Kidney (tissue), 22 donors: ENCODE measurements at places on chromosomes 12 and 14. TPM values are rescaled to one million over a fixed set of nuclear protein-coding genes. Genes with fewer than 3 reads are reported as not detected.

SERPINA12 gene
- polyA plus RNA-seq: not detected

- H3K4me3 ChIP-seq: no peak within 1 kb of the TSS
- peaks cover 30% of the 10 kb centered on the region for H3K27me3 ChIP-seq
- H3K36me3 ChIP-seq: no peaks in the 10 kb centered on the region
- peak; percentile 77 for DNase-seq
These were observed at the start of gene B4GALNT1 for GRCh38 chr12:57632958-57633840. TSS of gene B4GALNT1 (minus strand) at chr12:57633201. CDS start at chr12:57632132, 1,069 bp downstream.

DNA sequence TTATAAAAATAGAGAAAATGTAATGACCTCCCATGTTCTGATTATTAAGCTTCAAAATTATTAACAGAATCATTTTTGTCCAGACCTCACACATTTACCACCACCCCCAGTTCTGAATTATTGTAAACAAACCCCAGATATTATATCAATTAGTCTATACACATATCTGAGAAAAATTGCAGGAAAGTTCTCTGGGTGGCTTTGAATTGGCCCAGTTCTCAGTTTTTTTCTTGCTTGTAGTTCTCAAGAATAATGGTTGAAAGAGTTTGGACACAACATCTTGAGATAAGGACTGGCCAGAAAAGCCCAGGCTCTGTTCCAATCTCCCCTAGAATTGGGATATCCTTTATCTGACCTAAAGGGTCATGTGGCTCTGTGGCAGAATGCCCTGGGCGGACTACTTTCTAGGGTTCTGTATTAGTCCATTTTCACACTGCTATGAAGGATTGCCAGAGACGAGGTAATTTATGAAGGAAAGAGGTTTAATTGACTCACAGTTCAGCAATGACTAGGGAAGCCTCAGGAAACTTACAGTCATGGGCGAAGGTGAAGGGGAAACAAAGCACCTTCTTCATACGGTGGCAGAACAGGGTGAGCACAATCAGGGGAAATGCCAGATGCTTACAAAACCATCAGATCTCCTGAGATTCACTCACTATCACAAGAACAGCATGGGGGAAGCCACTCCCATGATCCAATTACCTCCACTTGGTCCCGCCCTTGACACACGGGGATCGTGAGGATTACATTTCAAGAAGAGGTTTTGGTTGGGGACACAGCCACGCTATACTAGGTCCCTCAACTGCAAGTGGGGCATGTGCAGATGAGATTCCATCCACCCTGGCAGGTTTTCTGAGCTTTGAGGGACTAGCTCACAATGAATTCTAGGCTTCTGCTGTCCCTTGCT is 1504.6 kb upstream of the FLRT2 start:
- no peak overlapping the region for H3K27ac ChIP-seq
- no peaks in the 10 kb centered on the region for H3K36me3 ChIP-seq
- H3K27me3 ChIP-seq: no peaks in the 10 kb centered on the region
- no peaks in the 10 kb centered on the region for H3K4me1 ChIP-seq

OSGEP gene
- polyA plus RNA-seq: 30.3 TPM

DNA sequence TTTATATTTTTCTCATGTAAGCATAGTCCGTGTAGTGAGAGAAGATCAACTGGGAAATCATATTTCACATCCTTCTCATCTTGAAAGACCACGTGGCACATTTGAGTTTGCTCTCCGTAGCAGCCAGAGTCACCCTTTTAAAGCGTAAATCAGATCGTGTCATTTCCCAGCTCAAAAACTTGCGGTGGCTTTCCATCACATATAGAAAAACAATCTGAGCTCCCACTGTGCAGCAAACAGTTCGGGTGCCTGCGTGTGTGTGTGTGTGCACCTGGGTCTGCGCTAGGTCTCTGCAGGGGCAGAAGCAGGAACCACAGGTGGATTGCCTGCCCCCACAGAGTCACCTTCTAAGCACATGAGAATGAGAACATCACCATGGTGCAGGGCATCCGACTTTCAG is 338.2 kb downstream of the TRHDE start:
- DNase-seq: no peak
- no peak overlapping the region for H3K27ac ChIP-seq
- H3K4me3 ChIP-seq: no peak overlapping the region
- no peaks in the 10 kb centered on the region for H3K4me1 ChIP-seq
- no peaks in the 10 kb centered on the region for H3K27me3 ChIP-seq

DNA sequence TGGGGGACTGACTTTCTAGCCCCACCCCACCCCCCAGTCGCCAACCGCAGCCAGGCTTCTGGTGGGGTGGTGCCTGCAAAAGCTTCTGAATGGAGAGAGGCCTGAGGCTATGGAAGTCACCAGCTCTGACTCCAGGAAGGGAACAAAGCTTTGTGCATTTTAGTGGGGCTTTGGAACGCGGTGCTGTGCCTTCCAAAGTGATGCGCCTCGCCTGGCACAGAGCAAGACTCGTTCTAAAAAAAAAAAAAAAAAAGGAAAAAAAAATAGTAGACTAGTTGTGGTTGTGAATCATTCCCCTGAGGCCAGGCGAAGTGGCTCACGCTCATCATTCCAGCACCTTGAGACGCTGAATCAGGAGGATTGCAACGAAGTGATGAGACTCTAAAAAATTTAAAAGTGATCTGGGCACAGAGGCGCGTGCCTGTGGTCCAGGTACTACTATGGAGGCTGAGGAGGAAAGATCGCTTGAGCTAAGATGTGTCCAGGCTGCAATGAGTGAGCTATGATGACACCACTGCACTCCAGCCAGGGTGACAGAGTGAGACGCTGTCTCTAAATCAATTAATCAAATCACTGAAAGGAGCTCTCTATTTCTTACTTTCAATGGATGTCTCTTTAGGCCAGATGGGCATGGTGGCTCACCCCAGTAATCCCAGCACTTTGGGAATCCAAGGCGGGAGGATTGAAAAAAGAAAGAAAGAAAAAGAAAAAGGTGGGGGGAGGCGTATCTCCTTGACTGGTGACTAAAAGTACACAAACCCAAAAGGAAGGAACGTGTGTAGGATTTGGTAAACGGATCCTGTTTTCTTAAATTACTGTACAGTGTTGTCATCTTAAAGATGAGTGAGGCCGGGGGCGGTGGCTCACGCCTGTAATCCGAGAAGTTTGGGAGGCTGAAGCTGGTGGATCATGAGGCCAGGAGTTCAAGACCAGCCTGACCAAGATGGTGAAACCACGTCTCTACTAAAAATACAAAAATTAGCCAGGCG is 259.6 kb upstream of the ALG10B start:
- H3K27me3 ChIP-seq: no peaks in the 10 kb centered on the region
- H3K4me1 ChIP-seq: no peaks in the 10 kb centered on the region
- H3K4me3 ChIP-seq: no peak overlapping the region
- no peak for DNase-seq

- H3K27me3 ChIP-seq: no peaks in the 10 kb centered on the region
- H3K36me3 ChIP-seq: no peaks in the 10 kb centered on the region
- H3K4me1 ChIP-seq: peaks cover 3% of the 10 kb centered on the region
- no peak for DNase-seq
- no peak overlapping the region for H3K27ac ChIP-seq
These were observed 235.8 kb upstream of the TMTC1 start for GRCh38 chr12:30019366-30020140.

- H3K4me3 ChIP-seq: no peak overlapping the region
- no peak for DNase-seq
- H3K36me3 ChIP-seq: peaks cover 3% of the 10 kb centered on the region
- H3K4me1 ChIP-seq: no peaks in the 10 kb centered on the region
These were observed 111.9 kb downstream of the LRRK2 start for GRCh38 chr12:40336573-40337199.

ST8SIA1 gene
- 2.8 TPM for polyA plus RNA-seq

- H3K27ac ChIP-seq: no peak overlapping the region
- H3K4me1 ChIP-seq: no peaks in the 10 kb centered on the region
- no peak for DNase-seq
- H3K27me3 ChIP-seq: no peaks in the 10 kb centered on the region
These were observed 64.4 kb upstream of the FZD10 start for GRCh38 chr12:130097798-130098255.

- H3K4me1 ChIP-seq: no peaks in the 10 kb centered on the region
- H3K4me3 ChIP-seq: no peak overlapping the region
- no peaks in the 10 kb centered on the region for H3K27me3 ChIP-seq
- DNase-seq: no peak
These were observed 72.2 kb upstream of the RASSF3 start for GRCh38 chr12:64538121-64538520.

GRCh38 chr14:74085047-74085637 is 386 bp downstream of the LIN52 start:
- H3K4me3 ChIP-seq: peak overlapping the region; percentile 98
- DNase-seq: peak; percentile 61
- peak overlapping the region; percentile 29 for H3K27ac ChIP-seq

DNA sequence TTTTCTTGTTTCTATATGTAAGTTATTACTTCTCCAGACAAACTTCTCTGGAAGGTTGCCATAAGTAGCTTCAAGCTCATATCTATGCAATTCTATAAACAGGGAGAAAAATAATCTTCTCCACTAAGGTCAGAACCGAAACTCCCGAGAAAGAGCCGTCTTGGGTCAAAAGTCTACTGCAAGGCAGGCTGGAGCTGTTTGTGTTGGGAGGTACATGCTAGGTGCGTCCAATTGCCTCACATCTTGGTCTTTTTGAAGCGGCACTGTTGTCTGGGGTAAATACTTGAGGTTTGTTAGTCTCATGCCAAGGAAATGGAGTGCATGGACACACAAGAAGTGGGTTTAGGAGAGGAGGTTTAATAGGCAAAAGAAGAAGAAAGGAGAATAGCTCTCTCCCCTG is 674.7 kb upstream of the TMEM132C start:
- no peaks in the 10 kb centered on the region for H3K36me3 ChIP-seq
- no peak for DNase-seq
- H3K27ac ChIP-seq: no peak overlapping the region
- H3K4me1 ChIP-seq: no peaks in the 10 kb centered on the region
- no peaks in the 10 kb centered on the region for H3K27me3 ChIP-seq

DNA sequence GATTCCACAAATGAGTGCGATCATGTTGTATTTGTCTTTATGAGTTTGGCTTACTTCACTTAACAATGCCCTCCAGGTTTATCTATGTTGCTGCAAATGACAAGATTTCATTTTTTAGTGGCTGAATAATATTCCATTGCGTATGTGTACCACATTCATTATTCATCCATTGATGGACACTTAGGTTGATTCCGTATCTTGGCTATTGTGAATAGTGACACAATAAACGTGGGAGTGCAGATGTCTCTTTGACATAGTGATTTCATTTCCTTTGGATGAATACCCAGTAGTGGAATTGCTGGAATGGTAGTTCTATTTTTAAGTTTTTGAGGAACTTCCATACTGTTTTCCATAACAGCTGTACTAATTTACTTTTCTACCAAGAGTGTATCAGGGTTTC is 23.5 kb downstream of the AKAP6 start:
- no peaks in the 10 kb centered on the region for H3K4me1 ChIP-seq
- no peak overlapping the region for H3K27ac ChIP-seq
- no peaks in the 10 kb centered on the region for H3K27me3 ChIP-seq
- no peak for DNase-seq
- H3K4me3 ChIP-seq: no peak overlapping the region
- no peaks in the 10 kb centered on the region for H3K36me3 ChIP-seq

SETD3 gene
- 74.0 TPM for polyA plus RNA-seq

DNA sequence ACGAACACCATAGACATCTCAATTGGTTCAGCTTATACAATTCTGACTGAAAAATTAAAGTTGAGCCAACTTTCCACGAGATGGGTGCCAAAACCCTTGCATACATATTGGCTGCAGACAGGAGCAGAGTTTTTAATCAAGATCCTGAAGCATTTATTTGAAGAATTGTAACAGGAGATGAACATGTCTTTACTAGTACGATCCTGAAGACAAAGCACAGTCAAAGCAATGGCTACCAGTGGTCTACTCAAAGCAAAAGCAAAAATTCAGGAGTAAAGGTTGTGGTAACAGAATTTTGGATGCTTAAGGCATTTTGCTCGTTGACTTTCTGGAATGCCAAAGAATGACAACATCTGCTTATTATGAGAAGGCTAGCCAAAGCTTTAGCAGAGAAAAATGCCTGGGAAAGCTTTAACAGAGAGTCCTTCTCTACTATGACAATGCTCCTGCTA is 20.7 kb downstream of the ZDHHC17 start:
- H3K27ac ChIP-seq: no peak overlapping the region
- no peaks in the 10 kb centered on the region for H3K36me3 ChIP-seq
- H3K27me3 ChIP-seq: no peaks in the 10 kb centered on the region
- no peaks in the 10 kb centered on the region for H3K4me1 ChIP-seq

KRT6C gene
- polyA plus RNA-seq: not detected

C12orf54 gene
- not detected for polyA plus RNA-seq

- H3K27me3 ChIP-seq: no peaks in the 10 kb centered on the region
- H3K27ac ChIP-seq: no peak overlapping the region
- peaks cover 2% of the 10 kb centered on the region for H3K4me1 ChIP-seq
- no peaks in the 10 kb centered on the region for H3K36me3 ChIP-seq
- DNase-seq: no peak
- no peak overlapping the region for H3K4me3 ChIP-seq
These were observed 202.2 kb downstream of the KTN1 start for GRCh38 chr14:55782166-55782565.

PTPRR gene
- 0.86 TPM for polyA plus RNA-seq
